ENCODE measurements at places on chromosomes 2 and 18.
A peak's percentile ranks its signal among the peaks of the same experiment; 100 is the strongest.

DNA sequence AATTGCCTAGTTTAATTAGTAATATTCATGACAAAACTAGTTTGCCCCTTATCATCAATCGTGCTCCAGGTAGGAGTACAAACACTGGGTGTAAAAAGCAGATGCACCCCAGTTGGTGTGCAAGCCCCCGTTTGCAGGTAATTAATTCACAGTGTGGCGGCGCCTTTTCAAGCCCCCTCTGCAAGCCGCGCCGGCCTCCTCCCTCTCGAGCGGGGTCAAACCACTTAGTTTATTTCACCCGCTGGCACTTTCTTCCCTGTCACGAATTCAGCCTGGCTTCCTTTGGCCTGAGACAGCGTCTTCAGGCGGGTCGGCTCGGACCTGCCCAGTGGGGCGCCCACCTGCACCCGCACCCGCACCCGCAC lies 64.7 kb upstream of the MAPRE2 start:
- DNase-seq: no peak

GRCh38 chr2:230930928-230931555 lies 6.0 kb upstream of the GPR55 start:
- DNase-seq: no peak

DNA sequence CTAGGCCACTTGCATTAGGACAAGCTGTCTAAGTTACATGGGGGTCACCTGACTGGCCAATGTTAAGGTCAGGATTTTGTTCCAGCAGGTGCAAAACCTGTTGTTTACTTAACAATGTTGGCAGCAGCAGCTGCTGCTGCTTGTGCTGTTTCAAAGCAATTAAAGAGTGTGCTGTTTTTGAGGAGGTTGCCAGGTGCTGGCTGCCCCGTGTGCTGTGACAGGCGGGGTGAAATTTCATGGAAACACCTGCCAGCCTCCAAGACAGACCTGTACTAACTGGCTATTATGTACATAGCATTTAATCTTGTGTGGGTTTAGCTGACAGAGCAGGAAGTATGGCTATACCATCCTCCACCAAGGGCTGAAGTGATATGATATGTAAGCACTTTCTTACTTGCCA lies 224.9 kb downstream of the ASXL3 start:
- DNase-seq: no peak

DNA sequence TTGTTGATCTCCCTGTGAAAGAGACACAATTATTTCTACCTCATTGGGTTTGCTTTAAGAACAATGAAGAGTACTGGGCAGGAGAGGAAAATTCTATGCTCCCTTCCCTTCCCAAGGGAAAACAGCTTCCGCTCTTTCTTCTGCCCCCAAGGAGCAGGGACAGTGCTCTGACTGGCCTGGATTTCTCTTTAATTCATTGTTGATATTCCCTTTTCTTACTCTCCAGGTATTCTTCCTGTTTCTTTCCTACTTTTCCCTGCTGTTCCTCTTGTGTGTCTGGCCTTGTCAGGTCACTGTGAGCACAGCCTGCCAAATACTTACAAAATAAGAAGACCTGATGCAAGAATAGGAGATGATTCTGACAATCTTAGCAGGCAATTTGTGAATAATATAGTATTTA lies 49.6 kb upstream of the SPAG16 start:
- no peak for DNase-seq

DNA sequence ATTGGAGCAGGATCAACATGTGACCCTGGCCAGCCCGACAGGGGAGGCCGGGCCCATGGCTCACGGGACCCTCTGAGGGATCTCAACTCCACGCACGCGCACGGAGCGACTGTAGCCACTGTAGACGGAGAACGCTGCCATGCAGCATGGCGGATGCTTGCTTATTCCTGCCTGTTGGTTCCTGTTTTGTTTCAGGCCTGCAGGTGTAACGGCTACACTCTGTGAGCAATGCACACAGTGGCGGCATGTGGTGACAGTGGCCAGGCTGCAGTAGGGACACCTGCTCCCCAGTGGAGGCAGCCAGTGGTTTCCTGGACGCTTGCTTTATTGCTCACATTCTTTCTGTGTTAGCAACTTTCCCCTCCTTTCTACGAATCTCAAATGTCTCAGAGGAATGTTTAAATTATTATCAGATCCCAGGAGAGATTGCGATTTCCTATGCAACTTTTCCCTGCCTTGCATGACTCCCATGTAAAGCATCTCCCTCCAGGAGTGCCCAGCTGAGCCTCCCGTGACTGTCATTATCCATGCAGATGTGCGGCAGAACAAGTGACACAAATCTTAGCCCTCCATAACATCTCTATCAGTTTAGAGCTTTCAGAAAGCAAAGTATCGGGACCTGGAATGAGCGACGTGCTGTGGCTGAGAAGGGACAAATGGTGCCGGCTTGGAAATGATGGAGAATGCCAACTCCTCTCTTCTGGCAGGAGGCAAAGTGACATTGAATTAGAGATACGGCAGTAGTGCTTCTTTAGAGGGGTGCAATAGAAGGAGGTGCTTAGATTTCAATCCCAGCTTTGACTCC lies 209.7 kb downstream of the ASB1 start:
- DNase-seq: no peak

DNA sequence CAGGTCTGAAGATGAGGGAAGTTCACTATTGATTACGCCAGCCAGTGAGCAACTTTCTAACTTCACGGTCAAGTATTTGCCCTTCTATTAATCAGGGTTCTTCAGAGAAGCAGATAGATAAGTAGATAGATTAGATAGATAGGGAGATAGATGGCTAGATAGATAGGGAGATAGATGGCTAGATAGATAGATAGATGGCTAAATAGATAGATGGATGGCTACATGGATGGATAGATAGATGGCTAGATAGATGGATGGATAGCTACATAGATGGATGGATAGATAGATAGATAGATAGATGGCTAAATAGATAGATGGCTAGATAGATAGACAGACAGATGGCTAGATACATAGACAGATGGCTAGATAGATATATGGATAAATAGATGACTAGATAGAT lies 4.8 kb upstream of the INPP5D start:
- no peak for DNase-seq

GRCh38 chr2:206555721-206556120 lies 86.6 kb upstream of the FAM237A start:
- DNase-seq: no peak

GRCh38 chr18:75211626-75211952 lies 992 bp downstream of the TSHZ1 start:
- DNase-seq: no peak

GRCh38 chr2:230872968-230873660 lies 8.4 kb downstream of the ITM2C start:
- no peak for DNase-seq

DNA sequence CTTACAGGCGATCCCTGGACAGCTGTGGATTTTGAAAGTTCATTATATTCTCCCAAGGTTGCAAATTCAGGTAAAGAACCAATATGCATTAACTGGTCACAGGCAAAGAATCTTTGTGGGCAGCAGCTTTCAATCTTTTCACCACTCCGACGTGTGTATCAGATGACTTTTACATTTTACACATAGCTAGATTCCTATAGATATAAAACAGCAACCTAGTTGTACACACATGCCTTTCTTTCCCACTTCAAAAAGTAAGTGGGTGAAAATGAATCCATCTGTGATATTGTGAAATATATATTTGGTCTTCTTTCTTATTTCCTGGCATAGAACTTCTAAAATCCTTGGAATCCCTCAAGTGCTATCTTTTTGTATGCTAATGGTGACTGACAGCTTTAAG lies 72.5 kb downstream of the SCG2 start:
- DNase-seq: peak; percentile 40

DNA sequence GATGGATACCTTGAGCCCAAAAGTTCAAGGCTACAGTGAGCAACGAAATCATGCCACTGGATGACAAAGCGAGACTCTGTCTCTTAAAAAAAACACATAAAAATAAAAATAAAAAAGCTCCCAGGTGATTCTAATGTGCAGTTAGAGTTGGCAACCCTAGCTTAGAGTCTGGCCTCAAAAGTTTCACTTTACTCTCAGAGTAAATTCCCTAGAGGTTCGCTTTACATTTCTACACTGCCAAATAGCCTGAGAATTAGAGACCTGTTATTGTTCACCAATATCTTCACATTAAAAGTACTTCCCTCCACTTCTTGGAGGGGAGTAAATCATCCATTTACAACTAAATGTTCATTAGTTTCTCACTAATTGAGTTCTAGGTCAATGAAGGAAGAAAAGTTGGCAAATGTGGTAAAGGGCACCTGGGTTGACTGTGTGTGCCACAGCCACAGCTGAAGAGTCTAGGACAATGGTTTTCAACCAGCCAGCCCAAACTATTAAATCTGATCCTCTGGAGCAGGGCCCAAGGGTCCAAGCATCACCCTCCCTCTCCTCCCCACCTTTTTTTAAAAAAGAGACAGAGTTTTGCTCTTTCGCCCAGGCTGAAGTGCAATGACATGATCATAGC lies 15.2 kb upstream of the TMEM37 start:
- no peak for DNase-seq

DNA sequence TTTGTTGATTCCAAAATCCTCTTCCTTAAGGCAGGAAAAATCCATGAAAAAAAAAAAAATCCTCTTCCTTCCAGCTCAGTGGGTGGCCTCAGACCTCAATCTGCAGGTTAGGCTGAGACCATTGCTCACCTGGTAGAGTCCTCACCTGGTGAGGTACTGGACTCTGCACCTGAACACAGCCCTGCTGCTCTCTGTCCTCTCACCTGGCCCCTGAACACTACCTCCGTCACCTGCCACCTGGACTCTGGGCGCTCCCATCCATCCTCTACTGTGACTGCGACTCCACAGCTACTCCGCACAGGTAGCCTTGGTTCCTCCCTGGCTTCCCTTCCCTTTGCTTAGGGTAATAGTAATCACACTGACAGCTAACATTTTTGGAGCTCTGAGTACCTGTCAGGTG lies 22.1 kb downstream of the TYMS start:
- DNase-seq: no peak

Measured in mammary epithelial cell (primary cell).